GM23248 (cell line): ENCODE measurements at places on chromosomes 12 and 14. TPM values are rescaled to one million over a fixed set of nuclear protein-coding genes. Genes with fewer than 3 reads are reported as not detected.

Gene PIP4P1
- 18.6 and 244 TPM in 2 replicates for total RNA-seq

Gene MORN3
- total RNA-seq = 0.13 TPM in 1 of 2 replicates, not detected in the other

Gene GPR84
- total RNA-seq = not detected in 2 replicates

- DNase-seq = no peak
Measured at GRCh38 chr14:38105106-38105702, 102.5 kb upstream of the SSTR1 start.

DNA sequence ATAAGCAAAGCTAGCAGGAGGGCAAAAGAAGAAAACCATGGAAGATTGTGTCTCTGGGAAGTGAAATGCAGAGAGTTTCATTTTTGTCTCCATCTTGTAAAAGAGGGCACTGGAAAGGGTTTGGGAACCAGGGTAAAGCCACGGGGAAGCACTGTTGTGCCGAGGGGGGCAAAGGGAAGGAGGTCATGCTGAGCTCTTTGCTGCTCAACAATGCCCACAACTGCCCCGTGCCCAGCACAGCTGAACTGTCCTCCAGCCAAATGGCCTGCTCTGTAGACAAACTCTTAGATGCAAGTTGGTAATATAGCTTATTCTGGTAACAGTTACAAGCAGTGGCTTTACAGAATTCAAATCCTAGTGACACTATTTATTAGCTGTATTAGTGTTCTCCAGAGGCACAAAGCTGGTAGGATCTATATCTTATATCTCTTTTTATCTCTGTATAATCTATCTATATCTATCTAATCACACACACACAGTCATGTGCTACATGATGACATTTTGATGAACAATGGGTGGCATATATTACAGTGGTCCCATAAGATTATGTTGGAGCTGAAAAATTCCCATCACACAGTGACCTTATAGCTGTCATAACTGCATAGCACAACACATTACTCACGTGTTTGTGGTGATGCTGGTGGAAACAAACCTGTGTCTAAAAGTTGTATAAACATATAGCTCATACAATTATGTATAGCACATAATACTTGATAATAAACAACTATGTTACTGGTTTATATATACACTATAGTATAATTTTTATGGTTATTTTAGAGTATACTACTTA is 203.4 kb upstream of the DDHD1 start:
- DNase-seq = peak; percentile 3

DNA sequence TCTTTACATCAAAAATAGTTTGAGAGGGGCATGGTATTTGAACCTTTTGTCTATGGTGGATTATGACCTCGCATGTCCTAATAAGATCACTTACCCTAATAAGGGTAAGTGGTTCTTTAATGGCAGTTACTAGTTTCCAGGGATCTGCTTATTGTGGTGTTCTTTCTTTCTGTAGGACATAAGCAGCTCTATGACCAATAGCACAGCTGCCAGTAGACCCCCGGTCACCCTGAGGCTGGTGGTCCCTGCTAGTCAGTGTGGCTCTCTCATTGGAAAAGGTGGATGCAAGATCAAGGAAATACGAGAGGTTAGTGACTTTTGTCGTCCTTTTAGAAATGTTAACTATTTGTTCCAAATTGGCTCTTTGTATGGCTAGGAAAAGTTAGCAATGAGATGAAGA is 7.2 kb downstream of the PCBP2 start:
- DNase-seq = no peak

DNA sequence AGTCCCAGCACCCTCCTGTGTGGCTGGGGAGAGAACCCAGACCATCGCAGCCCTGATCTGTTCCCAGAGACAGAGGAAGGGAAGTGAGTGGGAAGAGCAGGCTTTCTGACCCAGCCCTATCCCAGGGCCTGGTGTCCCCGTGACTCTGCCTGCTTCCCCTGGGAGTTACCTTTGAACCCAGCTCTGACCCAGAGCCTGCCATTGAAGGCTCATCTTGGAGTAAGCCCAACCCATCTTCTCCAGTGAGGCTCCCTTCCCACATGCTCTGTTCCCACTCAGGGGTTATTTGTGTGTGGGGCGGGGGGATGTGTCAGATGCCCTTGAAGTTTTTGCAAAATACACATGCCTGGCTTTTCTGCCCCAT is 6.0 kb downstream of the TMEM63C start:
- DNase-seq = no peak

DNA sequence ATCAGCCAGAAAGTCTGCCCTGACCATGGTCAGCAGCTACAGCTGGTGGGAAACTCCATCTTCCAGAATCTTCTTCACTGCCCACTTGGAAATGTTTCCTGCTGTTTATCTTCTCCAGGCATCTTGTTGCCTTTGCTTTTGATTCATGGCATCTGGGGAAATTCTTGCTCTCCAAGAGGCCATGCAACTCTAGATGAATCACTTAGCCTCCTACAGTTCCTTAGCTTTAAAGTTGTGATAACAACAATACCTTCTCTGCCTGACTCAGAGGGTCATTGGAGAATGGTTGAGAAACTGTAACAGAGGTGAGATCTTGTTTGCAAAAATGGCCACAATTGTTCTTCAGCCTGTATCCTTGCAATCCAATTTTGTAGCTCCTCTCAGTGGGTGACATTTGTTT is 121.0 kb upstream of the VRK1 start:
- DNase-seq = peak; percentile 41
